Cardiac muscle cell (in vitro differentiated cells and primary cell): ENCODE measurements at places on chromosomes 13 and 19. TPM values are rescaled to one million over a fixed set of nuclear protein-coding genes. Genes with fewer than 3 reads are reported as not detected.

Gene ONECUT3
- not detected in 2 replicates for polyA plus RNA-seq

Gene CGB7
- polyA plus RNA-seq = 6.5 and 11.5 TPM in 2 replicates

Gene LIM2
- not detected in 2 replicates for polyA plus RNA-seq

Gene EBI3
- polyA plus RNA-seq = 0.44 TPM in 1 of 2 replicates, not detected in the other

Gene FREM2
- polyA plus RNA-seq = 6.0 and 6.1 TPM in 2 replicates

Gene ZNF558
- not detected in 2 replicates for polyA plus RNA-seq

Gene PGLYRP2
- polyA plus RNA-seq = not detected in 2 replicates

Gene DENND1C
- 1.8 and 10.4 TPM in 2 replicates for polyA plus RNA-seq

Gene NCR1
- not detected in 2 replicates for polyA plus RNA-seq

Gene CYP2F1
- not detected in 2 replicates for polyA plus RNA-seq

Gene HMGB1
- 642 and 740 TPM in 2 replicates for polyA plus RNA-seq

Gene TMEM190
- 0.85 and 1.3 TPM in 2 replicates for polyA plus RNA-seq

Gene SYMPK
- polyA plus RNA-seq = 66.6 and 76.4 TPM in 2 replicates

Gene GAS6
- polyA plus RNA-seq = 91.8 and 120 TPM in 2 replicates

Gene OSCAR
- 0.32 and 0.61 TPM in 2 replicates for polyA plus RNA-seq

Gene ZNF324B
- polyA plus RNA-seq = 3.4 and 5.0 TPM in 2 replicates

Gene PROZ
- polyA plus RNA-seq = 0.37 and 0.42 TPM in 2 replicates

Gene DCT
- polyA plus RNA-seq = not detected in 2 replicates

Gene KLK10
- polyA plus RNA-seq = not detected in 2 replicates

Gene LRRC25
- polyA plus RNA-seq = not detected in 2 replicates

Gene MYH14
- 0.32 and 3.0 TPM in 2 replicates for polyA plus RNA-seq

Gene NKPD1
- polyA plus RNA-seq = 1.0 and 2.9 TPM in 2 replicates

Gene TMEM91
- 14.5 and 18.1 TPM in 2 replicates for polyA plus RNA-seq

Gene NDUFS7
- 455 and 472 TPM in 2 replicates for polyA plus RNA-seq

Gene CEACAM16
- polyA plus RNA-seq = not detected in 2 replicates

Gene ZNF85
- polyA plus RNA-seq = 9.4 and 10.8 TPM in 2 replicates

Gene CBARP
- 22.1 and 30.6 TPM in 2 replicates for polyA plus RNA-seq

Gene TNFSF9
- 1.5 and 3.0 TPM in 2 replicates for polyA plus RNA-seq

Gene PLPPR3
- 65.7 and 92.9 TPM in 2 replicates for polyA plus RNA-seq

Gene KLC3
- polyA plus RNA-seq = 1.8 and 3.7 TPM in 2 replicates

Gene CRX
- polyA plus RNA-seq = 0.04 and 0.06 TPM in 2 replicates

Gene SLC6A16
- polyA plus RNA-seq = 4.0 and 6.5 TPM in 2 replicates

Gene CGB2
- 1.5 TPM in 1 of 2 replicates, not detected in the other for polyA plus RNA-seq

Gene SLC25A41
- 0.96 and 1.7 TPM in 2 replicates for polyA plus RNA-seq

Gene ZNF837
- 7.6 and 8.9 TPM in 2 replicates for polyA plus RNA-seq

Gene URAD
- polyA plus RNA-seq = not detected in 2 replicates

Gene ZNF628
- polyA plus RNA-seq = 0.95 and 0.96 TPM in 2 replicates

Gene TIMM50
- polyA plus RNA-seq = 93.3 and 101 TPM in 2 replicates

Gene PRODH2
- polyA plus RNA-seq = not detected in 2 replicates

Gene COL4A2
- 184 and 277 TPM in 2 replicates for polyA plus RNA-seq

Gene NLRP5
- not detected in 2 replicates for polyA plus RNA-seq

Gene PLVAP
- 4.2 and 6.1 TPM in 2 replicates for polyA plus RNA-seq

Gene VWA8
- polyA plus RNA-seq = 8.4 and 9.4 TPM in 2 replicates

Gene PAN3
- 7.8 and 8.6 TPM in 2 replicates for polyA plus RNA-seq
